ENCODE measurements at places on chromosomes 5 and 9.

DNA sequence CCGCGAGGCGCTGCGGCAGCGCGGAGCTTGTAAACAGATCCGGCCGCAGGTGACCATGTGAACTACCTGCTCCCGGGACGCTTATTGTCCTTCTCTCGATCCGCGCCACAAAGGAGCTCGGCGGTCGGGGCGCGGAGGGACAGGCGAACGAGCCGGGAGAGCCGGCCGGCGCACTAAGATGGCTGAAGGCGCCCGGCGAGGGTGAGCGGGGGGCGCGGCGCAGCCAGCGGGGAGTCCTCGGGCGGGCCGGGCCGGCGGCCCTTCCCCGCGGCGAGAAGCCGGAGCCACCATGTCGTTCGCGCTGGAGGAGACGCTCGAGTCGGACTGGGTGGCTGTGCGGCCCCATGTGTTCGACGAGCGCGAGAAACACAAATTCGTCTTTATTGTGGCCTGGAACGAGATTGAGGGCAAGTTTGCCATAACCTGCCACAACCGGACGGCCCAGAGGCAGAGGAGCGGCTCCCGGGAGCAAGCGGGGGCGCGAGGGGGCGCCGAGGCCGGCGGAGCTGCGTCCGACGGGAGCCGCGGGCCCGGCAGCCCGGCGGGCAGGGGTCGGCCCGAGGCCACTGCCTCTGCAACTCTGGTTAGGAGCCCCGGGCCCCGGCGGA lies 535 bp downstream of the JMY start:
- DNase-seq = peak; percentile 30

DNA sequence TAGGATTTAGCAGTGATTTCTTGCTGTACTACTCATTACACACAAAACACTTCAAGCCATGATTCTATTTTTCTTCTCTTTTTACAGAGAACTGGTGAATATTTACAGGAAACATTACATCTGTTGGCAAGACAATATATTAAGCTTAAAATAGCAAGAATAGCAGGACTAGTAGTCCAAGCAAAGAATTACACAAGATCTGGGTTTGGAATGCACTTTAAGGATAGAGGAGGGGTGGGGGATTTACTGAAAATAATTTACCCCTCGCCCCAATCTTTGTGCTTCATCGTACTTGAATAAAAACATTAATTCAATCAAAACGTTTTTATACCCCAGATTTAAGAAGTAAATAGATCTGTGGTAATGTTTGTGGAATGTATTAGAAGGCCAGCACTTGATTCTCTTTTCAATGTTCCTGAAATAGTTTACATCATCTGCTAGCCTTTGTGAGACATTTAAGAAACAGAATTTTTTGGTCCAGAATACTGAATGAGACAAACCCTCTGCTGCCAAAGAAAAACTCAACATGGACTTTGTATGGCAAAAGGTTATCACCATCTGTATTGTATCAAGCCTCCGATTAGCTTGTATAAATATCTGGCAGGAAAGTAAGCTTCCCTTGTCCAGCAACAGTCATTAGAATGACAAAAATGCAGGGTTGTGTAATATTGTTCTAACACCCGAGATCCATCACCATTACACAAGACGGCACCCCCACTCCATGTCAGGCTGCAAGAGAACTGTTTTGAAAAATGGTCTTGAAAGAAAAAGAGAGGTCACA lies 23.8 kb downstream of the SVEP1 start:
- peak; percentile 98 for DNase-seq

- no peak for DNase-seq
Observed at GRCh38 chr9:85142496-85142911, 473.0 kb downstream of the NTRK2 start.

DNA sequence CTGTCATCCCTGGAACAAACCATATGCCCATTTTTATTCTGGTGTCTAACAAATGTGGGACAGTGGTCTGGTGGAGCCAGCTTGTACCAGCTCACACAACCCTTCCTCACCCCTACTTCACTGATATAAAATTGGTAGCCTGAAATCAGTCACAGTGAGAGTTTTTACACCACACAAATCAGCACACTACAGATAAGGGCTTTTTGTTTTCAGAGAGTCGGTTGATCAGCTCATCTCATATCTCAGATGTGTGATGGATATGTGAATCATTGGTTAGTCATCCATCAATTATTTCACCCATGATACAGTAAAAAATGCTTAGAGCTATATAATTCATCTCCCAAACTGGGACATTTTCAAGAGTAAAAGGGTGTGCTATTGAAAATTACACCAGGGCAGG lies 529.2 kb downstream of the EBF1 start:
- no peak for DNase-seq

- DNase-seq = no peak
Observed at GRCh38 chr9:119852390-119852789, 483.2 kb upstream of the BRINP1 start.

DNA sequence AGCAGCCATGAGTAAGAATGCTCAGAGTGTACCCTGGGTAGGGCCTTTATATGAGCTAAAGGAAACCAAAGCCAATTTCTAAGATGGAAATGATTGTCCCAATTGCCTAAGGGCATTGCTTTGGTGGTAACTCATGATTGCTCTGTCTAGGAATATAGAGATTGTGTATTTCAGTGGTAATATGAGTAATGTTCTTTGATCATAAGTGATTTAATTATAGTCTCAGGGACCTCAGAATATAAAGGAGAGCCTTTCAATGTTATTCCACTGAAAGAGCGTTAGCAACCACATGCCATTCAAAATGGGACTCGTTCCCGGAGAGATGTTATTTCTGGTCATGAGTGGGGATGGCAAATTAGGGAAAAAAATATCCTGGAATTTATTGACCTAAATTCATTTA lies 340.5 kb downstream of the ARHGEF28 start:
- DNase-seq = no peak

DNA sequence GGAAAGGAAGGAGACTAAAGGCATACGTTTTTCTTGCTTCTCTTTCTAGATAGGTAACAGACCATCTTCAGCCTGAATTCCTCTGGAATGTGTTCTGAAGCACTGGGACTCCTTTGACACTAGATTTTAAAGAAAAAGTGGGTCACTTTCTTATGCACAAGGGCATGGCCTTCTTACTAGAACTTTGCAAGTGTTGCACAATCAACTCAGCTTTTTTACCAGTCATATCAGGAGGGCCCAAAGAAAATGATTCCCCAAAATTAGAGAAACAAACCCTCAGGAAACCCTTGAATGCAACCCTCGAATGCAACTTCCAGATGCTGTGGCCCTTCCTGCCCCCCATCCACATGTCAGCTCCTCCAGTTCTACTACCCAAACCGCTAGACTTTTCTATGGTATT lies 93.9 kb downstream of the YTHDC2 start:
- DNase-seq = no peak

Measured in fibroblast of pulmonary artery (primary cell).